ENCODE measurements at places on chromosomes 11 and 22.

- DNase-seq, result no peak
Observed at GRCh38 chr11:110832539-110832938, 120.3 kb upstream of the ARHGAP20 start.

DNA sequence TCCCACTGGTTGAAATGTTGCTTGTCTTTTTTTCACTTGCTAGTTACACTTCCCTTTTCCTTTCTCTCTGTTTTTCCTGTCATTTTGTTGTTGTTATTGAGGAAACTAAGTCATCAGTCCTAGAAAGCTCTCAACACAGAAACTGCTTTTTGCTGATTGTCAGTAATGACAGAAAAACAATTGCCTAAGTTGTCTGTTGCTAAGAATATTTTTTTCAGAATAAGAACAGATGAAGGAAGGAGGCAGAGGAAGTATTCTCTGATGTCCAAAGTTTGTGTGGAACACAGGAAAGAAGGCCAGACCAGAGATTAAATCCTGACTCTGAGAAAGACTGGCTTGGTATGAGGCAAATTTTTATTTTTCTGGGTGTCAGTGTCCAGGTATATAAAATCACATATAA, 163.3 kb downstream of the CASP12 start:
- DNase-seq, result no peak

- no peak for DNase-seq
Observed at GRCh38 chr11:9264316-9265210, 587 bp downstream of the DENND5A start.

- DNase-seq, result no peak
Observed at GRCh38 chr11:121210445-121211080, 82.0 kb upstream of the SC5D start.

DNA sequence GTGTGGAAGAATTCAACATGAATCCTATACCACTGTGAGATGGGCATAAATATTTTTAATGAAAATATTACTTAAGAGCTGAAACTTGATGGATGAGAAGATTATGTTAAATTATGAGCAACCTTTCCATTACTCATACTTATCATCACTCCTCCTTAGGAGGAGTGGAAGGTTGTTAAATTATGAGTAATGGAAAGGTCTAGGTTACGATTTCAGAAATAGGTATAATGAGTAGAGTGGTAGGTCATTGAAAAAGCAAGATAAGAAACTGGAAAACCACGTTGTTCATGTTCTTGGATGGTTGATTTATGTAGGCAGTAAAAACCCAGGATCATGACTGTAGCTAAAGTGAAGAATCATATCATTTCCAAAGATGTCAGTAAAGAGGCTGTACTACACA, 973.2 kb upstream of the RAG2 start:
- DNase-seq, result no peak

GRCh38 chr22:50722716-50723428, 15.1 kb upstream of the ACR start:
- DNase-seq, result no peak

GRCh38 chr11:118009864-118010737, 23.9 kb downstream of the IL10RA start:
- DNase-seq, result no peak

GRCh38 chr11:123690485-123690884, 36.1 kb upstream of the SCN3B start:
- DNase-seq, result no peak

DNA sequence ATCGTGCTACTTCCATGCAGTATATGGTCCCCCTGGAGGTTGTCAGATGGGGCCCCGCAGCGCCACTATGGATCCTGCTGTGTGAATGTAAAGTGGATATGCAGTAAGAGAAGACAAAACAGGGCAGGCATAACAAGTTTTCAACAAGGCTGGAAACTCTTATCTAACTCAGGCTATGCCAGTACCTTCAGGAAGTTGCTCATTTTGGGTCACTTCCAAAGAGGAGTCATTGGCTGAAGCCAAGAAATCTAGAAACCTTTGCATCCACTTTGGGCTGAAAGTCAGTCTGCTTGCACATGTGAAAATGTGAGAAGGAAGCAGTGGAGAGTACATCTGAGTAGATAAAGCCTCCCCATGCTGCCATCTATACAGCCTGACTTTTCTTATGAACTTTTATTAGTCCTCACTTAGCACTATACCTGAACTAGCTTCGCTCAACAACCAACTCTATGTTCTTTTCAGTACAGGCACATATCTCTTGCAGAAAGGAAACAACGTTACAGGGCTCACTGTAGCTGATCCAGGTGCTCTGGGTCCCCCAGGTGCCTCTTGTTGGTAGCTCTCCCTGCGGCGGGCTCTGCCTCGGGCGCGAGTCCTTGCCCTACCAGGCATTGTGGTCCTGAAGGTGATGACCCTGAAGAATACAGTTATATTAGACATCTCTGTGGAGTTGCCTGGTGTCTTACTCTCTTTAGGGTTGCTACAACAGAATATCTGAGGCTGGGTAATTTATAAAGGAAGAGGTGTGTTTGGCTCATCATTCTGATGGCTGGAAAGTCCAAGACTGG, 12.4 kb downstream of the PIWIL3 start:
- DNase-seq, result no peak

DNA sequence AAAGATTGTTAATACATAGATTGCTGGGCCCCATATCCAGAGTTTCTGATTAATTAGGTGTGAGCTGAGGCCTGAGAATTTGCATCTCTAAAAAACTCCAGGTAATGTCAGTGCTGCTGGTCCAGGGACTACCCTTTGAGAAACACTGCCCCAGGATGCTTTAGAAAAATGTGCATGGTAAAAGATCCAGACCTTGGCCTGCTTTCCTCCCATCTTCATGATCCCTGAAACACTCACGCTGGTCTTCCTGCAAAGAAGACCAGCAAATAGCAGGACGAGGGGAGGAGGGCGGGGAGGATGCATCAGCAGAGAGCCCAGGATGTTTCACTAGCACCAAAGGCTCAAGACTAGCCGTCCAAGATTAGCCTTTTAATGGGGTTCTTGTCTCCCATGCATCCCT, at the start of gene OR8A1:
Gene OR8A1, plus strand, starts transcription at position 301 of the 400 bp plus-strand sequence. CDS start 123 bp downstream, outside the sequence.
- no peak for DNase-seq

- no peak for DNase-seq
Observed at GRCh38 chr11:8699903-8700302, 17.3 kb downstream of the RPL27A start.

DNA sequence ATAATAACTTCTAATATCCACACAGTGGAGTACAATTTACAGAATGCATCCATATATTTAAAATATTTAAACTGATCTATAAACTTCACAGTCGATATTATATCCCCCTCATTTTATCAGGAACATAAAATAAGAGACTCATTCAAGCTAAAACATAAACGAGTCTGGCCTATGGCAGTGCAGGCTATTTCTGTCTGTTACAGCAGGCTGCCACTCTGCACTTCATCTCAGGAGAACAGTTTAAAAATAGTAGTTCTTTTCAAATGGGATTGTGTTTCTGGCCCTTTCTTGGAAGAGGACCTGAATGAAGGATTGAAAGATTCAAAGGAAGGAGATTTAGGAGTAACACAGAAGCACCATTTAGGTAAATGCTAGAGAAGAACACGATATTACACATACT, 915.7 kb downstream of the NTM start:
- no peak for DNase-seq

DNA sequence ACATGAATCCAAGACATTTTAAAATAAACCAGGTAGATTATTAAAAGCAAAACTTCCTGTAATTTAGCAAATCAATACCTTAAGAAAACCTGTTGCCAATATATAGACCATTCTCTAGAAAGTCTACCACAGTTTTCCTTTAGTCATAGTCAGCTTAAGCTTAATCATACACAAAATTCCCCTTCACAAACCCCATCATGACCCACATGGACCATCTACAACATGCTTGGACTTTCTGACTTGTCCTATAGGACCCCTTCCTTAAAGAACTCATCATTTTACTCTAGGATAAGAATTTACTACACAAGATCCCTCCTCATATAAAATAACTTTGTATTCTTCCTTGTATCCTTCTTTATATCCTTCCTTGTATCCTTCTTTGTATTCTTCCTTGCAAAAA, 16.2 kb upstream of the RNASEH2C start:
- DNase-seq, result no peak

DNA sequence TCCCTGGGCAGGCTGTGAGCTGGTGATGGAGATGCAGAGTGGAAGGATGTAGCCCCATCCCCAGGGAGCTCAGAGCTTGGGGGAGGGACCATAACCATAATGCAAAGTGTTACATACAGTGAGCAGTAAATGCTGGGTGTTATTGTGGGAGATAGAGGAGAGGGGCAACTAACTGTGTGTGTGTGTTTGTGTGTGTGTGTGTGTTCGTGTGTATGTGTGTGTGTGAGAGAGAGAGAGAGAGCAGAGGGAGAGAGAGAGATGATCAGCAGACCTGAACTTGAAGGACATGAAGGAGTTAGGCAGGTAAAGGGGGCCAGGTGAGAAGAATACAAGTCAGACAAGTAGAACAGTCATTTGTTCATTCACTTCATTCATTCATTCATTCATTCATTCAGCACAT, 74.2 kb downstream of the CACNG2 start:
- DNase-seq, result no peak

DNA sequence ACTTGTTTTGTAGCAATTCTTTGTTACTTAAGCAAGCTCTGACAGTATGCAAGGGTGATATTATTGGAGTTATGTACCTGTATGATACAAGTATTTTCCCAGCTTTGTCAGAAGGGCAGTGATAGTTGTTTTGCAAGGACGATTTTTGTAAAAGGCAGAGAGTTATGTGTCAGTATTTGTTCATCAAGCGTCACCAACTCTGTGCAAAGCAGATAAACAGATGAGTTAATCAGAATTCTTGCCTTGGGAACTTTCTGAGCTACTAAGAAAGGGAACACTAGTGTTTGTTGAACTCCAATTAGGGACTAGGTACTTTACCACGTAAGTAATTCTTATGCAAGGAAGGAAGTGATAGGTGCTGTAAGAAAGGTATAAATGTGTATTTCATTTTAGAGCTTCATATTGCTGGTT, 1.4 kb downstream of the USP47 start:
- no peak for DNase-seq

DNA sequence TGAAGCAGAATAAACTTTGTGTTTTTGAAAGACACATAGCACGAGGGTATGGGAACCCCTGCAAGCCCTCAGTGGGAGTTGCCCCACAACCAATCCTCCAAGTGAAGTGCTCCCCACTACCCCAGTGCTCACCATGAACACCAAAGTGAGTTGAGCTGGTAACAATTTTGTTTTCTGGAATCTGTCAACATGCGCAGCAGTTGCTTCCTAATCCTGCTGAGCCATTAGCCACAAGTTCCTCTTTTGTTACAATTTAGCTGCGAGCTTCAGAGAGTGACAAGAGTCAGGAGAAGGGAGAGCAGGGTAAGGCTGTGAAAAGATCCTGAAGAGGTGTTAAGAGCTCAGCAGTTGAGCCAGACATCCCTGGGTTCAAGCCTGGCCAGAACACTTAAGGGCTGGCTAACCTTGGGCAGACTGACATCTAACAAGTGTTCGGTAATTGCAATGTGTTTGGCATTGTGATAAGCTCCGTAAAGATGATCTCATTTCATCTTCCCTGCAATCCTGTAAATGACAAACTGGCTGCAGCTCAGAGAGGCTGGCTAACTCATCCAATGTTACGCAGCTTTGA, 24.1 kb upstream of the ASPHD2 start:
- DNase-seq, result no peak

DNA sequence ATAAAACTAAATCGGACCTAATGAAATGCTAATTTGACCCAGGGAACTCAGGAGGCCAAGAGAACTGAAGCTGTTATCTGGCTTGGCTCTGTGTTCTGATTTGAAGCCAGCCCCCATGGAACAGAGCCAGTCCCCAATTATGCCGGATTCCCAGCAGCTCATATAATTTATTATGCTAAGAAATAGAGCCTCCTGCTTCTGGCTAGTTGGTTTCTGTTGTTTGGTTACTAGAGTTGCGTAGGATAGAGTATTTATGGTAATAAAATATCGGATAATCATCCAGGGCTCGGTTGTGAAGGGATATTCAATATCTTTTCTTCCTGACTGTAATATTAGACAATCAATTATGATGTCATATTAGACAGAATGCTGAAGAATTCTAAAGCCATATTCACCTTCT, 120.4 kb upstream of the TTC12 start:
- DNase-seq, result no peak

DNA sequence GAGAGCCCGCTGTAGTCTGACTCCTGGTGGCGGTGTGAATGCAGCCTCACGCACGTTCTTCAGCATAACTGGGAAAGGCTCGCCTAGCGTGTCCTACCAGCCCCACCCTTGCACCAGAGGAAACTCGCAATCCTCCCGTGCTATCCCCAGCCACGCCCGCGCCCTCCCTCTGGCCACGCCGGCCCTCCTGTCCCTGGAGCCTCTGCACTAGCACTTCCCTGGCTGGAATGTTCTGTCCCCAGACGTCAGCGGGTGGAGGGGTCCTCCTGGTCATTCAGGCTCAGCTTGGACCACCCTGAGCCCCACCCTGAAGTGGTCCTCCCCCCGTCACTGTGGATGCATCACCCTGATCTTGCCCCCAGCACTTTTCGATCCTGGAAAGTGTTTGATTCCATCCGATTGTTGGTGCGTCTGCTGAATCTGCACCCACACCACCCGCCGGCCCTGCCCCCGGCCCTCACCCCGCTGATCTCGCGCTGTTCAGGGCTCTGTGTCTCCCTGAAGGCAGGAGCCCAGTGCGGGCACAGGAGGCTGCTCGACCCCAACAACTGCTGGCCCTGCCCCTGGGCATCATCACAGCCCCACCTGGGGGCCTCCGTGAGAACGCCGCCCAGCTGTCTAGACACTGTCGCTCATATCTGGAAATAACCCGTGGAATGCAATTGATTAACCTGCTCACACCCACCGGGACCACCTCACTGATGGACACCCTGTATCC, 437.0 kb downstream of the TBC1D22A start:
- DNase-seq, result no peak

- no peak for DNase-seq
Observed at GRCh38 chr11:64833509-64833908, 10.9 kb downstream of the CDC42BPG start.

- DNase-seq, result no peak
Observed at GRCh38 chr22:50641696-50642607, 14.0 kb upstream of the ARSA start.

DNA sequence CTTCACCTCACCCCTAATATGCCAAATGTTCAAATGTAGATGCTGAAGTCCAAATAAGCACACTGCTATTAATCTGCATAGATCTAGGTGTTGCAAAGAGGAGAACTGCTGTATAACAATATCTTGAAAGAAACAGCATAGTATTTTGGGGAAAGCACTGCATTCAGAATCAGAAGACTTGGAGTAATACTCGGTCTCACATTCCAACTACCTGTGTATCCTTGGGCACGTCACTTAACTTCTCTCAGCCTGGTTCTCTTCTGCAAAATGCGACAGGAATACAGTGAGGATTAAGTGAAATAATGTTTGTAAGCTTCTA, 332 bp upstream of the HMGXB4 start:
- no peak for DNase-seq

All from NCI-H187 (cell line).